ENCODE measurements at places on chromosomes 12 and 14. TPM values are rescaled to one million over a fixed set of nuclear protein-coding genes. Genes with fewer than 3 reads are reported as not detected.

Gene CD4
- total RNA-seq, result 2.5 TPM

Gene KRT6C
- 7.8 TPM for total RNA-seq

- H3K27me3 ChIP-seq, result no peaks in the 10 kb centered on the region
- H3K27ac ChIP-seq, result peak overlapping the region; percentile 4
- no peak for DNase-seq
- no peaks in the 10 kb centered on the region for H3K36me3 ChIP-seq
Measured at GRCh38 chr12:27595231-27595642, 71.2 kb downstream of the PPFIBP1 start.

GRCh38 chr12:120089105-120089504 lies 27.4 kb downstream of the RAB35 start:
- H3K27me3 ChIP-seq, result no peaks in the 10 kb centered on the region
- no peak overlapping the region for H3K4me3 ChIP-seq
- H3K36me3 ChIP-seq, result peaks cover 17% of the 10 kb centered on the region
- no peak overlapping the region for H3K27ac ChIP-seq
- H3K4me1 ChIP-seq, result peaks cover 18% of the 10 kb centered on the region

- H3K27me3 ChIP-seq, result no peaks in the 10 kb centered on the region
- H3K36me3 ChIP-seq, result peaks cover 15% of the 10 kb centered on the region
- no peak for DNase-seq
- H3K27ac ChIP-seq, result no peak overlapping the region
Measured at GRCh38 chr14:75141062-75141461, 14.2 kb upstream of the NEK9 start.

DNA sequence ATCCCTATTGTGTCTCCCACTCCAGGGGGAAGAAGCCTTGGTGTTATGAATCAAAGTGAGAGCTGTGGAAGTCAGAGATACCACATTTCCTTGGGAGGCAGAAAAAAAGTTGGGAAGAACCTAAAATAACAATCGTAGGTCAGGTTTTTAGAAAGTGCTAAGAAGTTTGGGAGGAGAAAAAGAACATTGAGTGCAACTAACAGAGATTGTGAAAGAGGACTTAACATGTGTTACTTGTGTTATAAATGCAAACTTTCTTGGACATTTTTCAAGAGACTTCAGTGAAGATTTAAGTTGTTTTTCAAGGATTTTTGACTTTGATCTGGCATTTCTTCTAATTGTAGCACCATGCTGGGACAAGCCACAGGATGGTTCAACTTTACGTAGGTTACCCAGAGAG lies 7.8 kb upstream of the ERP27 start:
- H3K27me3 ChIP-seq, result no peaks in the 10 kb centered on the region
- peaks cover 51% of the 10 kb centered on the region for H3K4me1 ChIP-seq
- DNase-seq, result no peak
- peaks cover 40% of the 10 kb centered on the region for H3K36me3 ChIP-seq
- H3K27ac ChIP-seq, result peak overlapping the region; percentile 59
- H3K4me3 ChIP-seq, result no peak overlapping the region

- peak overlapping the region; percentile 62 for H3K4me3 ChIP-seq
- peak; percentile 100 for DNase-seq
- peak overlapping the region; percentile 92 for H3K27ac ChIP-seq
- peaks cover 20% of the 10 kb centered on the region for H3K4me1 ChIP-seq
Measured at GRCh38 chr14:101947904-101948665, 16.3 kb upstream of the DYNC1H1 start.

Measured in suprapubic skin (tissue), 4 donors.